ENCODE measurements at places on chromosomes 11 and 22. TPM values are rescaled to one million over a fixed set of nuclear protein-coding genes. Genes with fewer than 3 reads are reported as not detected.
A peak's percentile ranks its signal among the peaks of the same experiment; 100 is the strongest.

DNA sequence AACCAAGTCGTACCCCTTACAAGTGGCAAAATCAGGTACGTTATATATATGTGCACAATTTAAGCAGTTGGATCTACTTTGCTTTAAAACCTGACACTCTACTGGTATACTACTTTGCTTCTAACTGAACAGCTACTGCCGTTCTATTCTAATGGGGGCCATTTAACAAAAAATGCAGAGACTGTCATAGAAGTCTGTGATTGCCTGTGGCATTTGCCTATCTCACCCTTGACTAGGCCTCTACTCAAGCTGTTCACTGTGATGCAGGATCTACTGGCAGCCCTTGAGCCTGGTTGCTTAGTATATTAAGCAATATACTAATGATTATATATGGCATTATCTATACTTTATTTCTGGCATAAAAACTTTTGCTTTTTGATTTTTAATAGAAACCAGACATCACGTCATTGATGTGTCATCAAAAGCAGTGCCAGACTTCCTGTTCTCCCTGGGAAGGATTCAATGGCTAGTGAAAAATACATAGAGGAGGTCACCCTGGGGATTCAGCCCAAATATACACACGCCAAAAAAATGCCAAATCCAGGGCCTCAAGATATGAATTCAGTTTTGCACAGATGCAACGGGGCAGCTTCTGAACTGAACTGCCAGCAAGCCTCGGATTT is 40.0 kb upstream of the FIBIN start:
- DNase-seq, result no peak

DNA sequence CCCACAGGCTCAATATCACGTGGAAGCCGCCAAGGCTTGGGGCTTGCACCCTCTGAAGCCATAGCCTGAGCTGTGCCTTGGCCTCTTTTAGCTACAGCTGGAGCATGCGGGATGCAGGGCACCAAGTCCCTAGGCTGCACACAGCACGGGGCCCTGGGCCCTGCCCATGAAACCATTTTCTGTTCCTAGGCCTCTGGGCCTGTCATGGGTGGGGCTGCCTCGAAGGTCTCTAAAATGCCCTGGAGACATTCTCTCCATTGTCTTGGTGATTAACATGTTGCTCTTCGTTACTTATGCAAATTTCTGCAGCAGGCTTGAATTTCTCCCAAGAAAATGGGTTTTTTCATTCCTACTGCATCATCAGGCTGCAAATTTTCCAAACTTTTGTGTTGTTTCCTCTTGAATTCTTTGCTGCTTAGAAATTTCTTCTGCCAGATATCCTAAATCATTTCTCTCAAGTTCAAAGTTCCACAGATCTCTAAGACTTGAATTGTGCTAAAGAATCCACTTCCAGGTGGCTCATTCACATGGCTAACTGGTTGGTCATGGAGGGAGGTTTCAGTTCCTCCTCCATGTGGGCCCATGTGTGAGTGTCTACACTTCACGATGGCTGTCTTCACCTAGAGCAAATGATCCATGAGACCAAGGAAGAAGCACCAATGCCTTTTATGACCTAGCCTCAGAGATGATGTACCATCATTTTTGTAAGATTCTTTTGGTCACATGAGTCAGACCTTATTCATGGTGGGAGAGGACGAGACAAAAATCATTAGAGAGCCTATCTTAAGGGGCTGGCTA is 7.4 kb upstream of the CREBZF start:
- DNase-seq, result no peak

GRCh38 chr22:19986410-19987341 is 29.9 kb downstream of the ARVCF start:
- DNase-seq, result peak; percentile 75

DNA sequence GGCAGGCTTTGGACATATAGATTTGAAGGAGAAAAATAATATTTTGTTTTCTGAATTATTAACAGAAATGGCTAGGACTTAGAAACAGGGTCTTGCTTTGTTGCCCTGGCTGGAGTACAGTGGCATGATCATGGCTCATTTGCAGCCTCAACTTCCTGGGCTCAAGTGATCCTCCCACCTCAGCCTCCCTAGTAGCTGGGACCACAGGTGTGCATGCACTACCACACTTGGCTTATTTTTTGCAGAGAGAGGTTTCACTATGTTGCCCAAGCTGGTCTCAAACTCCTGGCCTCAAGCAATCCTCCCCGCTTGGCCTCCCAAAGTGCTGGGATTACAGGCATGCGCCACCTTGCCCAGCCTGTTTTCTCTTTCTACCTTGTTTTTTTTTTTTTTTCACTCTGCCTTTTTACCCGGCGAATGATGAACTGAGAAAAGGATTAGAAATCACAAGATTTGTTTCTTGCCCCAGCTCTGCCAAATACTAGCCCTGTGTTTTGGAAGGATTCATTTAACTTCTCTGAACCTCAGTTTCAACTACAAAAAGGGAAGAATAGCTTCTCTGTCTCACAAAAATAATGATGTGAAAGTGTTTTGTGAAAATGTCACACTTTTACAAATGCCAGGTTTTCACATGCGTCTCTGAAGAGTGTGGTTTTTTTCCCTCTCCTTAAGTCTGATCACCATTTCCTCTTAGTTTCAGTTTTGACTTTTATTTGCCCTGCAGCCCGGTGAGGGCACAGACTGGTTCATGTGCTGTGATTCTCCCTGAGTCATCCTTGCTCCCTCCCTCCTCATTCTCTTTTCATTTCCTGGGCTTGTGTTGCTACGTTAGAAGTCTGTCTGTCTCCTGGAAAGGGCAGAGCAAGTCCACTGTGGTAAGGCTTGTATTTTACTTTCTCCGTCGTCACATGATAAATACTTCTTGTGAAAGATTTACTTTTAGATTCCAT is 67.7 kb downstream of the BCL2L13 start:
- DNase-seq, result no peak

- DNase-seq, result no peak
Observed at GRCh38 chr22:33056690-33057089, 1.5 kb downstream of the SYN3 start.

DNA sequence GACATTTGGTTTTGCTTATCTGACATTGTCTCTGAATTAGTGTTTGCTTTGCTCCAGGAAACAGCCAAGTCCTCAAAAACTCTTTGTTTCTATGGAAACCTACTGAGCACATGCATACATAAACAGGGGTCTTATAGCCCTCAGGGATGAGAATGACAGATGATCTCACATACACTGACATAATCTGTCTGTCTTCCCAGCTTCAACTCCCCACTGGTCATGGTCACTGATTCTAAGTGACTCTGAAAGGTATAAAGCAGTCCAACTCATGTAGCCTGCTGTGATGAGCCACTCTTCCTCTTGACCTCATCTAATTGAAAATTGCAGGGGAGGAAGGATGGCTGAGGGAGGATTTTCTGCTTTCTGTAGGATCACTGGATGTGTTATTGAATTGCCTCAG is 12.6 kb downstream of the ZNF143 start:
- DNase-seq, result peak; percentile 59

DNA sequence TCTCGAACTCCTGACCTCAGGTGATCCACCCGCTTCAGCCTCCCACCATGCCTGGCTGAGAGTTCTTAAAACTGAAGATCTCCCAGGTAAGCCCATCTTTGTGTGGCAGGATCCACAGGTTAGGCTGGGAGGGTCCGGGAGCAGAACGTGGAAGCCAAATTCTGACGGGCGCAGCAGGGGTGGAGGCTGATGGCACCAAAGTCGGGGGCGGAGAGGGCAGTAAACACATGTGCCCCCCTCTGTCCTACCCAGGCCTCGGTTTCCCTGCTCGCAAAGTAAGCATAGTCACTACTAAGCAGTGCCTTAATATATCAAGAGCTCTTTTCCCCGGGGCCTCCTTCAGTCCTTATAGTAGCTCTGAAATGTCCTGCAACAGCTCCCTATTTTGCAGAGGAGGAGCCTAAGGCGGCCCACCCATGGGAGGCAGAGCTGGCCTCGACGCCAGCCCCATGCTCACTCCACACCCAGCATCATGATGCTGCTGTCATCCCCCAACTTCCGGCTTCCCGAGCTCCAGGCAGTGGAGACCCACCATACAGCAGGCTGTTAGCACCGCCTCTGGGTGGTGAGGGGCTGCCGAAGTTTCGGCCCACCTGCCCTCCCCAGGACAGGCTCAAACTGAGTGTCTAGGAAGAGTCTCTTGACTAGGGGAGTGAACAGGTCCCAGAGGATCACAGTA is 230.0 kb downstream of the CTTN start:
- DNase-seq, result no peak

GRCh38 chr22:23034621-23035556 is 35.4 kb upstream of the GNAZ start:
- no peak for DNase-seq

- no peak for DNase-seq
Observed at GRCh38 chr11:64745521-64746328, 1.8 kb upstream of the RASGRP2 start.

DNA sequence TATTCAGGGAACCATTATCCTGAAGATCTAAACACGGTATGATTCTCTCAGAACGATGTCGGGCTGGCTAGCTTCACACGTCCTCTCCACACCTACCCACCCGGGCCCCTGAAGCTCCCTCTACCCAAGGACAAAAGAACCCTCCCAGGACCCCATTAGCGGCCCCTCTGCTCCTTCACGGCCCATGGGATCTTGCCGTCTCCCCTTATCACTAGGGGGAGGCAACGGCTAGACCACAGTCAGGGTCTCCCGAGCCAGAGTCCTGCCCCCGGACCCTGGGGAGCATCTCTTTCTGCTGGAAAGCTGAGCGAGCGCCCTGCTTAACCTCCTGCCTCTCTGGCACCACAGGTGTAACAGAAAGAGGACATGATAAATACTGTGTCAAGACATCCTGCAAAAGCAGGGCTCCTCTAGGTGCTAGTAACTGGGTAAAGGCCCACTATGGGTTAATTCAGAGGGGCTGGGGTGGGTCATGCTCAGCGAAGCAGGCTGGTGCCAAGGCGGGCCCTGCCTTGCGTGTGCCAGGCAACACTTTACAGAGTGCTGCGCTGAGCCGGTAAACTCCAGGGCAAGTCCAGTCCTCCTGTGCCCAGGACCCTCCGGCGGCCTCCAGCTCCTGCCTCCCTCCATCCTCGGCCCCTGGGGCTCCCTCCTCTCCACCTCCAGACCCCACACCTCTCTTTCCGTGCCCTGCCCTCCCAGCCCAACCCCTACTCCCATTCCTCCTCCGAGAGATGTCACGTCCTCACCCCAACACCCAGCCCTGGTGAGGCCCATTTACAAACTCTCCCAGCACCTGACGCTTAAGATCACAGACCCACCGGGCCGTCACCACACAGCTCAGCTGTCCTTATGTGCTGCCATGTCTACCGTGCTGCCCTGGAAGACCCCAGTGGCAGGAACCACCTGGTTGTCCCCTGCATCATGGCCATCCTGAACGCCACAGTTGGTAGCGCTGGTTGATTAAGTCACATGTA is 3.0 kb downstream of the TOLLIP start:
- no peak for DNase-seq

DNA sequence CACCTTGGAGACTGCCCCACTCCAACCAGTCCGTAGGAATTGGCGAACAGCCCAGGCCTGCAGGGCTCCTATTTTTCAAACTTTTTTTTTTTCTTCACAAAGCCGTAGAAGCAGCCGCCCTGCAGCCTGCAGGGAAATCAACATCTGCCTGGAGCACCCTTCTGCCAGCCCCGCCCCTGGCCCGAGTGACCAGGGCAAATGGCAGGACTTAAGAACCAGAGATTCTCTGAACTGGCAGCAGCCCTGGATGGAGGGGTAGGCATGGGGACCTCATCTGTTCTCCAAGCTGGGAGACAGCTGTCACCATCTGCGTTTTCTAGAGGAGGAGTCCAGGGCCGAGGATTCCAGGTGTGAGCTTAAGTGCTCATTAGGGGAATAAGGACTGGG is 5.6 kb downstream of the SCN2B start:
- DNase-seq, result no peak

DNA sequence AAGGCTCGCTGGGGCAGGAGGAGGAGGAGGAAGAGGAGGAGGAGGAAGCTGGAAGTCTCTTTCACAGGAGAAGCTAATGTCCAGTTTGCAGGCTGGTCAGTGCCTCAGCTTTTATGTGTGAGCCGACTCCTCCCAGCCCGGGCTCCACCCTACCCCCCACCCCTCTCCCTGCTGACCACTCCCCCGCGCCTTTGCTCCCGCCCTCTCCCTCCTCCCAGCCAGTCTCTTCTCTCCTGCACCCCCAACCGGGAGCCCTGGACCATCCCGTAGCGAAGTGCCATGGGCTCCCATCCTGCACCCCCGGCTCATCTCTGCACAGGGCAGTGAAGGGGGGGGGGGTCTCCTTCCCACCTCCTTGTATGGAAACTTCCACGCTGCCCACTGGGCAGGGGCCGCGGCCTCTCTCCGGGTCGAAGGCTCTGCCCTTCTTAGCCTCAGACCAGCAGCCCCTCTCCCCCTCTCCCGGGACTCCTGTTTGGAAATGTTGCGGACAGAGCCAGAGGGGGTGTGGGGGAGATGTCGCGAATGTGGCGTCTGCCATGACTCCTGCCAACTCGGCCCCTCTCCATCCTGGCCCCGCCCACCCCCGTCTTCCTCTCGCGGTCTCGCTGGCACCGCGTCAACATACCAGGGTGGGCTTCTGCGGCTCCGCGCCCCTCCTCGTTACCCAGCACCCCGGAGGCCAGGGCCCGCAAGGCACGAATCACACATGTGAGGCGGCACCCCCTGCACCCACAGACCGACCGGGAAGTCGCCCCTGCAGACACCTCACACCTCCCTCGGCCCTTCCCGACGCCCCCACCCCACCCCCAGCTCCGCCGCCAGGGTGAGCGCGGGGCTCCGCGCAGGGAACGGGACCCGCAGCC is 1.8 kb downstream of the IGF2 start:
- peak; percentile 88 for DNase-seq

GRCh38 chr11:13145461-13145860 is 132.1 kb upstream of the BMAL1 start:
- no peak for DNase-seq

Gene PHETA2
- polyA plus RNA-seq, result 14.0 TPM

Gene TMEM86A
- 8.8 TPM for polyA plus RNA-seq

Gene CFAP68
- 48.6 TPM for polyA plus RNA-seq

Gene FAM83F
- polyA plus RNA-seq, result 2.9 TPM

Gene SLC17A6
- not detected for polyA plus RNA-seq
